Hepatocyte (in vitro differentiated cells): ENCODE measurements at places on chromosomes 7 and 10. TPM values are rescaled to one million over a fixed set of nuclear protein-coding genes. Genes with fewer than 3 reads are reported as not detected.
A peak's percentile ranks its signal among the peaks of the same experiment; 100 is the strongest.

Gene EGR2
- total RNA-seq, result 7.8 and 11.5 TPM in 2 replicates

Gene ARL3
- 6.4 and 9.6 TPM in 2 replicates for total RNA-seq

Gene CPEB3
- total RNA-seq, result 4.1 and 4.9 TPM in 2 replicates

Gene ZNF37A
- total RNA-seq, result 4.3 and 6.0 TPM in 2 replicates

DNA sequence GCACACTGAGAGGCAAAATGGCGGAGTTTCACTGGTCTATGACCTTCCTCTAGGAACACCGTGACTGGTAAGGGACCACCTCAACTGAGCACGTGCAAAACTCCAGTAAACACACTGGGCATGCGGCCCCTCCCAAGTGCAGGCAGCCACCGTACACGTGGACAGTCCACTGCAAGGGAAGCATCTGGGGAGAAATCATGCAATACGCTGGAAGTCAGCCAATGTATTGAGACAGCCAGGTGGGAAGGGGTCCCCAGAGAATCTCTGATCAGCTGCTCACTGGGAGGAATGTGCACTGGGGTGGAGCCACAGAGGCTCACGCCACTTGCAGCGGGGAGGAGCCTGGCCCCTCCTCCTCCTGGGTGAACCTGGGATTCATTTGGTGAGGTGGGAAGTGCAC lies 49.3 kb downstream of the CFAP46 start:
- H3K36me3 ChIP-seq, result no peaks in the 10 kb centered on the region
- DNase-seq, result no peak
- no peak overlapping the region for H3K27ac ChIP-seq
- no peaks in the 10 kb centered on the region for H3K27me3 ChIP-seq
- H3K4me1 ChIP-seq, result peaks cover 13% of the 10 kb centered on the region
- no peak overlapping the region for H3K4me3 ChIP-seq

DNA sequence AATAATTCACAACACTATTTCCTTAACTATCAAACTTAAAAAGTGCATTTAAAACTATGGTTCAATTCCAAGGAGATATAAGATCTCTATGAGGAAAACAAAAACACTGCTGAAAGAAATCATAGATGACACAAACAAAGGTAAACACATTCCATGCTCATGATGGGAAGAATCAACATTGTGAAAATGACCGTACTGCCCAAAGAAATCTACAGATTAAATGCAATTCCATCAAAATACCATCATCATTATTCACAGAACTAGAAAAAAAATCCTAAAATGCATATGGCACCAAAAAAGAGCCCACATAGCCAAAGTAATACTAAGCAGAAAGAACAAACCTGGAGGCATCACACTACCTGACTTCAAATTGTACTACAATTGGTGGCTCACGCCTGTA lies 159.9 kb upstream of the EEPD1 start:
- H3K27me3 ChIP-seq, result no peaks in the 10 kb centered on the region
- H3K36me3 ChIP-seq, result no peaks in the 10 kb centered on the region
- H3K27ac ChIP-seq, result no peak overlapping the region
- H3K4me3 ChIP-seq, result no peak overlapping the region
- peaks cover 11% of the 10 kb centered on the region for H3K4me1 ChIP-seq

DNA sequence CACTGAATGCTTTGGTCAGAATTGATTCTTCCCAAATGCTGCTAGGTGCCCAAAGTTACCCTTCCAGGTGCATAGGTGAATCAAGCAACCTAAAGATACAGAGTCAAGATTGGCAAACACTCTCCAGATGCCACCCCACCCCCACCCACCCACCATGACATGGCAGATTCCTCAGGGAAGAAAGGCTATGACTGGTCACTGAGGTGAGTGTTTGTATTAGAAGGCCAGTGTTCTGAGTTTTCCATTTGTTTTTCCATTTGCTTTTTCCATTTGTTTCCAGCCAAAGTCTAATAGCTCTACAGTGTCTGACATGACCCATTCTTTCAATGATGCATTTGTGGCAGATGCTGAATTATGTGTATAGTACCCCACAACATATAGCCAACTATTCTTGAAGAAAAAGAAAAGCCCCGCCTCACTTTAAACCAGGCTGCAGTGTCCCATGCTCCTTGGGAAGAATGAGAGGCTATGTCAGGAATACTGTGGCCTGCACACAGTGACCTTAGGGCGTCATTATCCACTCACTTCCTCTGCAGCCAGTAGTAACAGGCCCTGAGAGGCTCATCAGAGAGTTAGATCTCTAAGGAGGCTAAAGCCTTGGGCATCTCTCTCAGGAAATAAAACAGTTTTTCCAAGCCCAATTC lies 16.1 kb upstream of the HIBADH start:
- no peak overlapping the region for H3K4me3 ChIP-seq
- H3K4me1 ChIP-seq, result peaks cover 14% of the 10 kb centered on the region
- no peaks in the 10 kb centered on the region for H3K27me3 ChIP-seq
- H3K27ac ChIP-seq, result peak overlapping the region; percentile 97

- H3K36me3 ChIP-seq, result no peaks in the 10 kb centered on the region
- DNase-seq, result no peak
- no peaks in the 10 kb centered on the region for H3K27me3 ChIP-seq
- H3K4me3 ChIP-seq, result no peak overlapping the region
Measured at GRCh38 chr10:65964205-65964604, 961.6 kb upstream of the LRRTM3 start.

- no peaks in the 10 kb centered on the region for H3K36me3 ChIP-seq
- H3K4me3 ChIP-seq, result no peak overlapping the region
- H3K4me1 ChIP-seq, result no peaks in the 10 kb centered on the region
- no peak overlapping the region for H3K27ac ChIP-seq
- H3K27me3 ChIP-seq, result peaks cover 4% of the 10 kb centered on the region
- no peak for DNase-seq
Measured at GRCh38 chr10:123562811-123563580, 103.2 kb upstream of the GPR26 start.

DNA sequence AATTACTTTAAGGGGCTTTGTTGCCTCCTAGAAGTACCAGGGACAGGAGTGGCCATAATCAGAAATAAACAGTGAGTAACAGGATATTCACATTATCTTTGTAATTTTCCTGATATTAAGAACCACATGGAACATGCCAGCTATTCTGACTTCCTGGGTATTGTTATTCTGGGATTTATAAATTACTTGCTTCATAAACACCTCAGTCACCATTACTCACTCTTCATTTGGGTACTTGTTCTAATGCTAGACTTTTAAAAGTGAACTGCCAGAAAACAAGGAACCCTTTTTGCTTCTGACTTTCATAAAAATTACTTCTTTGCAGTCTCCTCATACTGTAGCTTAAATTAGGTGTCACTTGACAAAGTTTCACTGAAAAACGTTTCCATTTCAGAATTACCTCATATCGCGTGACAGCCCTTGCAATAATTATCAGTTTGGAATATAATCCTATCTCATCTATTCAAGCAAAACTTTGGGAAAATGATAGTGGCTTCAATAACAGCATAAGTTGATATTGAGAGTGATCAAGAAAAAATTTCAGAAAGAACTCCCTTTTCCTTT lies 29.8 kb downstream of the CABCOCO1 start:
- H3K27me3 ChIP-seq, result no peaks in the 10 kb centered on the region
- H3K4me1 ChIP-seq, result no peaks in the 10 kb centered on the region
- DNase-seq, result no peak
- H3K36me3 ChIP-seq, result no peaks in the 10 kb centered on the region
- no peak overlapping the region for H3K27ac ChIP-seq
- H3K4me3 ChIP-seq, result no peak overlapping the region

GRCh38 chr10:7027913-7028808 lies 382.7 kb downstream of the SFMBT2 start:
- no peak for DNase-seq
- no peaks in the 10 kb centered on the region for H3K27me3 ChIP-seq
- H3K36me3 ChIP-seq, result no peaks in the 10 kb centered on the region
- H3K27ac ChIP-seq, result no peak overlapping the region

DNA sequence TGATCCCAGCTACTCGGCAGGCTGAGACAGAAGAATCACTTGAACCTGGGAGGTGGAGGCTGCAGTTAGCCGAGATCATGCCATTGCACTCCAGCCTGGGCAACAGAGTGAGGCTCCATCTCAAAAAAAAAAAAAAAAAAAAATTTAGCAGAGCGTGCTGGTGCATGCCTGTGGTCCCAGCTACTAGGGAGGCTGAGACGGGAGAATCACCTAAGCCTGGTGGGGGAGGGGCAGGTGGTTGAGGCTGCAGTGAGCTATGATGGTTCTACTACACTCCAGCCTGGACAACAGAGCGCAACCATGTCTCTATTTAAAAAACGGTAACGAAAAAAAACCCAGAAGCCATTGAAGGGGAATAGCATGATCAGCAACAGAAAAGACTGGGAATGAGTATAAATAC lies 89.9 kb downstream of the ARHGAP12 start:
- H3K36me3 ChIP-seq, result no peaks in the 10 kb centered on the region
- no peaks in the 10 kb centered on the region for H3K27me3 ChIP-seq
- no peak overlapping the region for H3K27ac ChIP-seq
- no peak overlapping the region for H3K4me3 ChIP-seq
- H3K4me1 ChIP-seq, result no peaks in the 10 kb centered on the region
- DNase-seq, result no peak

GRCh38 chr10:98415731-98416119 lies 743 bp upstream of the PYROXD2 start:
- H3K4me3 ChIP-seq, result no peak overlapping the region
- H3K36me3 ChIP-seq, result no peaks in the 10 kb centered on the region
- peaks cover 17% of the 10 kb centered on the region for H3K4me1 ChIP-seq
- H3K27ac ChIP-seq, result peak overlapping the region; percentile 82
- no peak for DNase-seq

- no peak for DNase-seq
- H3K4me1 ChIP-seq, result no peaks in the 10 kb centered on the region
- H3K27ac ChIP-seq, result no peak overlapping the region
Measured at GRCh38 chr7:15848901-15849300, 162.4 kb upstream of the MEOX2 start.

- no peaks in the 10 kb centered on the region for H3K27me3 ChIP-seq
- DNase-seq, result no peak
- H3K36me3 ChIP-seq, result no peaks in the 10 kb centered on the region
- H3K4me3 ChIP-seq, result no peak overlapping the region
- no peak overlapping the region for H3K27ac ChIP-seq
Measured at GRCh38 chr10:71435571-71436267, 39.0 kb downstream of the CDH23 start.
